ENCODE measurements at places on chromosomes 5 and 9.

DNA sequence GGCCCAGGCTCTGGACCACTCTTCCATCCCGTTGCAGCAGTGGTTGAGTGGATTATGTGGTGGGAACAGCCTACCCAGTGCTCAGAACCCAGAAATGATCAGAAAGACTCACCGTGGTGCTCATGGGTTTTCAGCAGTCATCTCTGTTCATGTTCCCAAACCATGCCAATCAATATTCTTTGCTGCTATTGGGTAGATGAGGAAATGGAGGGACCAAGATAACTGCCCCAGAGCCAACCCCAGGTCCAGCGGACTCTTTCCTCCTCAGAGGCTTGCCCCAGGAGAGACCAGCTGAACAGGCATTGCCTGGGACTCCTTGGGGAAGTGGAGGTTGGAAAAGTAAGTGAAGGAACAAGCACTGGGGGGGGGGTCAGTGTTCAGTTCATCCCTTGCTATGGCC is 38.1 kb downstream of the ALG2 start:
- no peak for DNase-seq

- DNase-seq = no peak
These were observed 127.8 kb upstream of the CCDC180 start for GRCh38 chr9:97179616-97180015.

- no peak for DNase-seq
These were observed 176.0 kb upstream of the FREM1 start for GRCh38 chr9:15086156-15086763.

GRCh38 chr9:7906783-7907550 is 107.4 kb upstream of the DMAC1 start:
- no peak for DNase-seq

DNA sequence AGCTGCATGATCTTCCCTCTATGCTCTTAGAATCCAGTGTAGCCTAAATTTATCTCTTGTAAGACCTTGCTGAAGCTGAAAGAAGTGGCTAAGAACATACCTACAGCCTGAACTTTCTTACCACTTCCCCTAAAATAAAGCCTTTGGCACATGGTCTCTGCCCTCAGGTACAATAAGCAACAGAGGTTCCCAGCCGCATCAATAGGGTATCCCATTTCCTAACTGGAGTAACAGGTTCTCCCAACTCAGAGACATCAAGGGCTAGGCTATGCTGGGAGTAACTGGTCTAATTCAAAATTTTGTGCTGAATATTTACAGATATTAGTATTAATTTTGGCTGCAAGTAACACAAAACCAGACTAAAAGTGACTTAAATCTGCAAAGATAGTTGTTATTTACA is 335.8 kb upstream of the TRPC7 start:
- no peak for DNase-seq

- no peak for DNase-seq
These were observed 148.7 kb upstream of the SLC12A2 start for GRCh38 chr5:127934791-127935256.

DNA sequence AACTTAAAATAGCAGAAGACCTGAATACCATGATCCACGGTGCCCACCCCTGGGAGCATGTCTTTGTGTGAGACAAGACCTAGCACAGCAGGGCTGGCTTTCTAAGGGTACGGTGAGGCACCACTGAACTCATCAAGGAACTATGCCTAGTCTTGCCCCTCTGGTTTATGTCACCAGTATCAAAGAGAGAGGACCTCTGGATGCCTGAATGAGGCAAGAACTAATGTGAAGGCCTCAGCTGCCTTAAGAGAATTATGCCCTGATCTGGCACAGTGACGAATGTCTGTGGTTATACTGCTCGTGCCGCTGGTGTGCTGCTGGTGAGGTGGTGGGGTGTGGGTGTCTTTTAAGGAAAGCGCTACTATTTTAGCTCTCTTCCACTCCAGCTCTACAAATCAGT is 23.0 kb downstream of the NREP start:
- no peak for DNase-seq

DNA sequence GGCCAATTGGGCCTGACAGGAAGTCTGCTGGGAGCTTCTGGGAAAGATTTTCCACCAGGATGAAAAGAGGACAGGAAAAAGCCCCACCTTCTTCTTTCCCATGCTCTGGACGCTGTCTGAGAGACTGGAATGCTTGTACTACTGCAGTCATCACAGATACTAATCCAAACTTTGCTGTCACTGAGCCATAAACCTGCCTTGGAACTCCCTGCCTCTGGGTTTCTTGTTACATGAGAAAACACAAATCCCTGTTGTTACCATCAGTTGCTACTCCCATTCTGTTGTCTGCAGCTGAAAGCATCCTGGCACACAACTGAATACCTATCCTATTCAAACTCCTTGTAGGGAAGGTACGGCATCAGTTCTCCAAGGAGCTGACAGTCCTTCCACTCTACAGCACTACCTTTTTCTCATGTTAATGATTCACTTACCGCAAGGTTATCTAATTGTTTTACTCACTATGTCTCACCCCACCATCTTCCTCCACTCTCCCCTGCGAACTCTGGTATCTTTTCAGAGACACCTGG is 167.5 kb downstream of the CDK5RAP2 start:
- DNase-seq = no peak

DNA sequence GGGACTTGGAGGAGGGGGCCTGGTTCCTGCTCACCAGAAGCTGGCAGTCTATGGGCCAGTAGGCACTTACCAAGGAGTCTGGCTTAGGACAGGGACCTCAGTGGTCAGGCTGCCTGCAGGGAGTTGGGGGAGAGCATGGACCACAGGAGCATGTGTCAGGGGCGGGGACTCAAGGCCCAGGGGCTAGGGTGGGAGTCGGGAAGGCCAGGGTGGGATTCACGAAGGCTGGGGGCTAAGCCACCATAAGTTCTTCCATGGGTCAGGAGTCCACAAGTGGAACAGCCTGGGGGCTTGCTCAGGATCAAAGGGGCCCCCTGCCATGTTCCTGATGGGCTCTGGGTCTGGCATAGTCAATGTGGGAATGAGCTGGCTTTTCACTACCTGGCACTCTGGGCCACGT is 11.5 kb upstream of the SLC25A48 start:
- DNase-seq = no peak

GRCh38 chr5:137361280-137361679 is 137.8 kb downstream of the SPOCK1 start:
- DNase-seq = no peak

DNA sequence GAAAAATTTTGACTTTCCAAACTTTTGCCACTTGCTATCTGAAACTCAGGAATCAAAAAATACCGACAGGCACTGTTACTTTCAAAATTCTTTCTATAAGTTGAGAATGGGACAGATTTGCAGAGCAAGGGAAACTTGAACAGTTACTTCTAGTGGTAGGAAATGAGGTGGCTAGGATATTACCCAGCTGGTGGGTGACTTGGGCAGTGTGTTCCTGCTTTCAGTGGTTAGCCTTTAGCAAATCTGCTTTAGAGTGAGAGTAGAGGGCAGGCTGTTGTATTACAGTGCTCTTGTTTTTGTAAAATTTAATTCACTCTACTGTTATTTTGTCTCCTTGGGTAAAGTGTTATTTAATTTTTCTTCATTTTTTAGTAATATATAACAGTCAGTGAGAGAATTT is 40.2 kb upstream of the ROPN1L start:
- no peak for DNase-seq

DNA sequence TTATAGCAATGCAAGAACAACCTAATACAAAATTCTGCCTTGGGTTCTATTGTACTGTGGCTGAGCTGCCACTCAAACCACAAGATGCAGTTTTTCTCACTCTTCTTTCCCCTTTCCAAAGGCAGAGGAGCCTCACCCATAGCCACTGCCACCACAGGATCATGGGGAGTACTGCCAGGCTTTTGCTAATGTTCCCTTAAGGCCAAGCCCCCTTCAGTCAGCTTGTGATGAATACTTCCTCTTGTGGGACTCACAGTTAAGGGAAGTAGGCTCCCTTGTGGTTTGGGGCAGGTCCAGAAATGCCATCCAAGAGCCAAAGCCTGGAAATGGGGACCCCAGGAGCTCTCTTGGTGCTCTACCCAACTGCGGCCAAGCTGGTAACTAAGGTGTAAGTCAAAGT is 258.7 kb downstream of the SPATA31D1 start:
- DNase-seq = no peak

DNA sequence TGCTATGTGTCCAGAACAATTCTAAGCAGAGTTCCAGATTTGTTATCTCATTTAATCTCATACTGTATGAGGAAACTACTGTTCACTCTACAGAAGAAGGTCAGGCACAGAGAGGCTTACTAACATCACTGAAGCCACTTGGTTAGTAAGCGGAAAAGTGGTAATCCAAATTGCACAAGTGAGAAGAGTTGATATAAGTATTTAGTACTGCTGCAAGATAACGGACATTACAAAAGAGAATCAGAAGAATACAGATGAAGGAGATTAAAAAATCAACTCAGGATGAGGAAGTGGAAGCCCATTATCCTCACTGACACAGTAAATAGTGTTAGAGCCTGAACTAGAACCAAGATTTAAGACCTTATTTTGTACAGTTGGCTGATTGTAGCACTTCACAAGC is 22.3 kb upstream of the TLR4 start:
- no peak for DNase-seq

DNA sequence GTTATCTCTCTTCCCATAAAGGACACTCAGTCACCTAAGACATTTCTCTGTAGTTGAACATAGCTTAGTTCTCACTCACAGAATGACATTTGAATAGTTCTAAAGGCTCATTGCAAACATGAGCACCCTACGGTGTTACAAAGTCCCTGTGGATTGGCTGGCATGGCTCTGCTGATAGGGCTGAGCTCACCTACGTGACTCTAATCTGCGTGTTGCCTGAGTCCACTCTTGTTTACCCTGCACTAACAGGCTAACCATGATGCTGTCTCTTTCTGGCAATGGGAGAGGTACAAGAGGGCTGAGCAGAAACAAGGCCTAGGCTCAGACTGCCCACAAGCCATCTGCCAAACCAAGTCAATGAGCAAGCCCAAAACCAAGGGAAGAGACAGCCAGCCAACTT is 103.6 kb downstream of the PALM2AKAP2 start:
- no peak for DNase-seq

- DNase-seq = no peak
These were observed 1.9 kb downstream of the FGF1 start for GRCh38 chr5:142683881-142684505.

DNA sequence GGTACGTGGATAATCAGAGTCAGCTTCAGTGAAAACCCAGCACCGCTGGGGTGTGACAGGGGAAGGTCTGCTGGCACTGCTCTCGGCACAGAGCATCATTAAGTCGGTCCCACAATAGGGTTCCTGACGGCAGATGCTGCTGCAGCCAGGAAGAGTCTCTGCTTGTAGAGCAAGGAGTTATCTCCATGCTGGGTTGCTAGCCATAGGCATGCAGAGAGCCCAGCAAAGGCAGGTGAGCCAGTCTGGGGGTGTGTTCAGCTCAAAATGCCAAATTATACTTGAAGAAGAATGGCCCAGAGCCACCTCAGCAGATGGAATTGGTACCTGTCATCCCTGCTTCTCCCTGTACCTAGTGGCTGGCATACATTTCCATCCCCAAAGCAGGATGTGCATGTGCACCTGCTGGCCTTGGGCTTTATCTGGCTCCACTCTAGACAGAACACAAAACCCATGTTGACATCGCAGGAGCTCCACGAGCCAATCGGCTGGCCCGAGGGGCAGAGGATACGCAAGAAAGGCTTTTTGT is 100.8 kb downstream of the WDR41 start:
- DNase-seq = no peak
